A673 (cell line): ENCODE measurements at places on chromosomes 2 and 18.

GRCh38 chr2:48218169-48218568 lies 311.8 kb upstream of the STON1 start:
- no peaks in the 10 kb centered on the region for H3K27me3 ChIP-seq
- H3K36me3 ChIP-seq: no peaks in the 10 kb centered on the region
- DNase-seq: no peak
- H3K4me3 ChIP-seq: no peak overlapping the region
- no peaks in the 10 kb centered on the region for H3K4me1 ChIP-seq

- H3K36me3 ChIP-seq: no peaks in the 10 kb centered on the region
- H3K27ac ChIP-seq: no peak overlapping the region
- no peak for DNase-seq
- H3K4me1 ChIP-seq: no peaks in the 10 kb centered on the region
- H3K4me3 ChIP-seq: no peak overlapping the region
- H3K27me3 ChIP-seq: peaks cover 12% of the 10 kb centered on the region
Observed at GRCh38 chr2:129901754-129902415, 77.6 kb upstream of the RAB6C start.

DNA sequence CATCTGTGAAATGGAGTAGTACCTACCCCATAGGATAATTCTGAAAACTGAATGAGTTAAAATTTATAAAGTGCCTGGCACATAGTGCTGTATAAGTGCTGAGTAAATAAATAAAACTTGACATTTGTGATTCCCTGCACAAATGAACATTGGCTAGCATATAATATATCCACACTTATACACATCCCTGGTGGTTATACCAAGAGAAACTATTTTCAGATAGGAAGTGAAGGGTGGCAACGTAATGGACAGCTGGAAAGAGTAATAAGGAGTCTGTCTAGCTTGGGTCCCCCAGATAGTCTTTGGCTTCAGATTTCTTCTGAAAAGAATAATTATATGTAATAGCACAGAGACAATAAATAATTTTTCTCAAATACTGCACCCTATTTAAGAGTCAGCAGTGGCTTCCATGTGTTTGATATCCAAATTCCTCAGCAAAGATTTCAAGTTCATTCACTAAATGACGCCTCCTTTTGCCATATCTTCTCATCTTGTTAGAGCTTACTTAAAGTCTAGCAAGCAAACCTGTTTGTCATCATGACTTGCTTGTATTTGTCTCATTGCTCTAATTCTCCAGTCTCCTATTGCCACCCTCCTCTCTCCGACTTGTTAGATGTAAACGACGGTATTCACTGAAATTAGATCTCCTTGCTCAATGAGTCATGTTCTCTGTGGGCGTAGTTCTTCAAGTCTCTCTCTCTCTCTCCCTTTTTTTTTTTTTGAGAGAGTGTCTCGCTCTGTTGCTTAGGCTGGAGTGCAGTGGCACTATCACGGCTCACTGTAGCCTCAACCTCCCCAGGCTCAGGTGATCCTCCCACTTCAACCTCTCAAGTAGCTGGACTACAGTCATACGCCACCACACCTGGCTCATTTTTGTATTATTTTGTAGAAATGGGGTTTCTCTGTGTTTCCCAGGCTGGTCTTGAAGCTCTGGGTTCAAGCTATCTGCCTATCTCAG lies 8.7 kb upstream of the ADGRF3 start:
- H3K27ac ChIP-seq: peak overlapping the region; percentile 61
- H3K27me3 ChIP-seq: no peaks in the 10 kb centered on the region
- H3K36me3 ChIP-seq: no peaks in the 10 kb centered on the region
- H3K4me3 ChIP-seq: no peak overlapping the region
- peak; percentile 94 for DNase-seq
- H3K4me1 ChIP-seq: peaks cover 33% of the 10 kb centered on the region

DNA sequence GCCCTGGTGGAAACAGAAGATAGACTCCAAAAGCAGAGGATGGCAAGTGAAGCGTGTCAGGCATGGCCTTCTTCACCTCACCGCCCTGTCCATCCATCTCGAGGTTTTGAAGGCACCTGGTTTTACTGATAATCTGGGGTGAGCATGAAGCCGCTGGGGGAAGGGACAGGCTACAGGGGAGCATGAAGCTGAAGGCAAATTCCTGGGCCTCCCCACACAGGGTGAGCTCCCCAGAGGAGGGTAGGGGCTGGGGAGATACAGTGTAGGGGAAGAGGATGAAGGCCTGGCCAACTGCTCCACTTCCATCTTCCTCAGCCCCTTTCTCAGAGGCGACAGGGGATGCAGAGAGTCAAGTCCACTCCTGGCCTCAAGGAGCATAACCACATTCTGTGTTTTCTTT lies 228.3 kb upstream of the SMAD2 start:
- H3K4me3 ChIP-seq: no peak overlapping the region
- no peak for DNase-seq
- H3K27ac ChIP-seq: no peak overlapping the region
- H3K36me3 ChIP-seq: no peaks in the 10 kb centered on the region
- H3K4me1 ChIP-seq: peaks cover 5% of the 10 kb centered on the region

- no peak overlapping the region for H3K27ac ChIP-seq
- no peaks in the 10 kb centered on the region for H3K4me1 ChIP-seq
- H3K27me3 ChIP-seq: no peaks in the 10 kb centered on the region
- no peak for DNase-seq
- no peak overlapping the region for H3K4me3 ChIP-seq
Observed at GRCh38 chr2:75807992-75808391, 97.3 kb upstream of the GCFC2 start.
